NCI-H524 (cell line): ENCODE measurements at places on chromosomes 1 and 21.

DNA sequence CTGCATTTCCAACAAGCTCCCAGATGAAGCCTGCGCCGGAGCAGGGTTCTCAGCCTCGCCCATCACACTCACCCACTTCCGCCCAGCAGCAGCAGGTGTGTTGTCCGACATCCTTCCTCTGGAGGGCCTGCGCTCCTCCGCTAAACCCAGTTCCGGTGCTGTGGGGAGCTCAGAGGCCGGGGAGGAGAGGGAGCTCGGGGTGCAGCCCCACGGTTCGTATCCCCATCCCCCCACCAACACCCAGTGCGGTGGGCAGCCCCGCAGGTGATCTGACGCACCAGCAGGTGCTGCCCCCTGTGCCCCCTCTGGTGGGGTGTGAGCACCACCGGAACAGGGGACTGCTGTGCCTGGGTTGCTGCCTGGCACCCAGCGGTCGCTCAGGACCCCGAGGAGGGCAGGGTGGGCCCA is 3.4 kb upstream of the PEX10 start:
- DNase-seq: no peak

DNA sequence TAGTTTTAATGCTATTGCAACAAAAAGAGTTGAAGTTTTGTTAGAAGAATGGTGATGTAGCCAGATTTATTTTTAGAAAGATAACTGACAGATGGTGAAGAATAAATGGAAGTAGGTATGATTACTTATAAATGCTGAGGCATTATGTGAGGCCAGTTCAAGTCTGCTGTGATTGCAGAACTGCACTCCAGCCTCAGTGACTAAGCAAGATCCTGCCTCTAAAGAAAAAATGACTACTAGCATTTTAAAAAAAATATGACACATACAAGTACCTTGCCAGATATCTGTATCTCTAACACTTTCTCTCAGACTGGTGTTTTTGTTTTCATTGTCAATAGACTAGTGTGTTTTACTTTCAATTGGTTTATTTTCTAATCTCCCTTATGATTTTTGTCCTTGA is 1242.4 kb upstream of the ADGRL4 start:
- no peak for DNase-seq

DNA sequence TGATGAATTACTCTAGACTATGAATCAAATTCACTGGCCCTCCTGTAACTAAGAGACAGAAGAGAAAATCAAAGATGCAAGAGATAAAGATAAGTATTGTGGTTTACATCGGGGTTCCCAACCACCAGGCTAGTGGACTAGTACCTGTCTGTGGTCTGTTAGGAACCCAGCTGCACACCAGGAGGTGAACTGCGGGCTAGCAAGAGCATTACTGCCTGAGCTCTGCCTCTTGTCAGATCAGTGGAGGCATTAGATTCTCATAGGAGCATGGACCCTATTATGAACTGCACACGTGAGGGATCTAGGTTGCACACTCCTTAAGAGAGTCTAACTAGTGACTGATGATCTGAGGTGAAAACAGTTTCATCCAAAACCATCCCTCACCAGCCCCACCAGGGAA is 58.9 kb upstream of the DUSP10 start:
- DNase-seq: no peak

DNA sequence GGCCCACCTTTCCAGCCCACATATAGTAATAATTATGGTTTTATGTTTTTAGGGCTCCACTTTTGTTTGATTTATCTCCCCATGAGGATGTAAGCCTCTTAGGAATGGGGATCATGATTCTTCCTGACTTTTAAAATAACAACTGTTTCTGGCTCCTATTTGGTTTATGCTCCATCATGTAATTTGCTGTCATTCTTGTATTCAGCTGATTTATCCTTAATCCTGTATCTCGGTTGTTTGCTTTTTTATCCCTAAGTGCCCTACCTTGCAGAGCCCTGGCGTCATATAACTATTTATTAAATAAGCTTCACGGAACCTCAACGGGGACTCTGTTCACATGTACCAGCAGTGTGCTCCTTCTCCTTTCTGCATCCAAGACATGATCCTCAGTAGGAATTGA is 70.7 kb downstream of the RYR2 start:
- DNase-seq: no peak

GRCh38 chr1:92721886-92722285 is 63.0 kb downstream of the EVI5 start:
- DNase-seq: no peak

GRCh38 chr1:119007670-119008482 is 19.7 kb upstream of the TBX15 start:
- DNase-seq: peak; percentile 19

GRCh38 chr1:158124034-158124433 is 56.7 kb upstream of the CD1D start:
- no peak for DNase-seq

GRCh38 chr1:10665930-10666850 is 130.3 kb downstream of the CASZ1 start:
- no peak for DNase-seq

DNA sequence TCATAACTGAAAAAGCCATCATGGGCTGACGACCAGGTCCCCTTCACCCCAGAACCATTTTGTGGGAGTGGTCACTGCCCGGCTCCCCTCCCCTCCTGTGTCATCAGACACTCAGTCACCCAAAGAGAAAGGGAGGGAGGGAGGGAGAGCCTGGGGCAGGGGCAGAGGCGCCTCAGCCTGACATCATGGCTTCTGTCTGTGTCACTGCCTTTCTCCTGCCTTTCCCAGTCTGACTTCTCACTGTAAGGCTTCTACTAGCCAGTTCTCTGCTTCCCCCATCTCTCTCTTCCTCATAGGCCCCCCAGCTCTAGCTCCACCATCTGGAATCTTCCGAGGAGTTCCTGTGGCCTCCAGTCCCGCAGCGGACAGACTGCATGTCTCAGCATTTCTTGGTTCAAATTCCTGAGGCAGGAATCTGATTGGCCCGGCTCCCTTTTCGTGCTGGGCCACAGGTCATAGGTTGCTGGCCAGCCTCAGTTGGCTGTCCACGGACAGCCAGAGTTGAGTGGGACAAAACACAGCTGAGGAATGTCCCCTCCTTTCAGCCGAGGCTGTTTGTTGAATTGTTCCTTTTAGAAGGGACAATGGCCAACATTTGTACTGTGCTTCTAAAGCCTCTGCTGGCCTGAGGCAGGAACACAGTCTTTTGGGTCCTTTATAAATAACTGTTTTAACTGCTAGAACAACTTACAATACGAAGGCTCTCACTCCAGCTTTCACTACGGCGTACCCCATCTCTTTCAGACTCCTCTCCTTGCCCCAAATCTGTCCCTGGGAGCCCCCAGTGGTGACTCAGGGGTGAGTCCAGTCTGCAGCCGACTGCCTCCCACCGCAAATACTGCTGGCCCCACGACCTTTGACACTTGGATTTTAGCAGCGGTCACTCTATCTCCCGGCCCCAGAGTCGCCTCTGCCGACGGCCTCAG is 18.7 kb upstream of the KANK4 start:
- DNase-seq: no peak

DNA sequence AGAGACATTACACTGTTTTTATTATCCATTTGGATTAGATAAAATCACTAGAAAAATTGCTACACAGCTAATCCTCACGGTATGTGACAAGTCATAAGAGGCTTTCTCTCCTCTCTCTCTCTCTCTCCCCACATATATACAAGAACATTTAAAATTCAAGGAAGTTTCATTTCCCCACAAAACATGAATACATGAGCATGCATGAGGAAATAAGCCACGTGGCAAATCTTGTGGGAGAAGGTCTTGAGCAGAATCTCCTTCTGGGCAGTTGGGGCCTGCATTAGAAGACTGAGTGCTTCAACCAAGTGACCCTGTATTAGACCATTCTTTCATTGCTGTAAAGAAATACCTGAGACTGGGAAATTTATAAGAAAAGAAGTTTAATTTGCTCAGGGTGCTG is 1313.1 kb downstream of the MRPL39 start:
- no peak for DNase-seq

GRCh38 chr1:30699762-30700161 is 23.6 kb downstream of the MATN1 start:
- no peak for DNase-seq

DNA sequence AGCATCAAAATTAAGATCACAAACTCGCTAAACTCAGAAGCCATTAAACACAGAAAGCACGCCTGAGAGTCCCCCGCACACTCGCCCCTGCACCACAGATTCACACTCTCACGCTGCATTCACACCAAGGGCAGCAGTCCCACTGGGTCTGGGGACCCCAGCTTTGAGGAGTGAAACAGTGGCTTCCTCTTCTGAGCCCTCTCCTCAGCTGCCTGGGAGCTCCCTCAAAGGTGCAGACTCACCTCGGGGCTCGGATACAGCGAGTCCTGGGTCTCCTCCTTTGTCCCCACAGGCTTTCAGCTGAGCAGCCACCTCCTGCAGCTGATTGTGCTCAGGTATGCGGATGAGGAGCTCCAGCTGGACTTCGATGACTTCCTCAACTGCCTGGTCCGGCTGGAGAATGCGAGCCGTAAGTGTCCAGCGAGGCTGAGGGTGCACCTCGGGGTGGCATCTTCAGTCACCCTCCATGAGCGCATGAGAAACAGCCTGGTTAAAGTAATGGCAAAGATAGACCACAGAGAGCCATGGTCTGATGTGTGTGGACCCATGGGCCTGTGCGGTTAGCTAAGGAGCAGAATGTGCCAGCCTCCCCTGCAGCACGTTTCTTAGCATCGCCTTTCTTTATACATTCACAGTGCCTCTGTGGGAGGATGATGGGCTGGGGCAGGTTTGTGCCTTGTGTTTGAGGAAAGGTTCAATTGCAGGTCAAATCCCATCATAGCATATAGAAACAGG is 47.9 kb downstream of the CAPN9 start:
- no peak for DNase-seq

- DNase-seq: no peak
These were observed 23.8 kb upstream of the PCP4 start for GRCh38 chr21:39843483-39843882.

GRCh38 chr1:207754974-207755700 is 3.3 kb downstream of the CD46 start:
- no peak for DNase-seq

GRCh38 chr1:207333009-207333600 is 11.6 kb downstream of the CD55 start:
- DNase-seq: no peak

DNA sequence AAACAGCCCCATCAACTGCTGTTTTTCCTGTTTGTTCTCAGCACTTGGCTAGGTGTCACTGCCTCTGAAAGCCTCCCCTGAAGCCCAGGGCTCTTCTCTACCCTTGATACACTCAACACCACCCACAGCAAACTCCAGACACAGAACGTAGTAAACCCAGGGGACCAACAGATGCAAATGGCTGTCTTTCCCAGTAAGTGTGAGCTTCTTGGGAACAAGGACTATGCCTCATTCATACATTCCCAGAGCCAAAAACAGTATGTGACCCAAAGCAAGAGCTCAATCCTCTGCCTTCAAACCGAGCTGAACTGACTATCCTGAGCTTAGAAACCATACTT is 4.4 kb downstream of the LBR start:
- DNase-seq: no peak

DNA sequence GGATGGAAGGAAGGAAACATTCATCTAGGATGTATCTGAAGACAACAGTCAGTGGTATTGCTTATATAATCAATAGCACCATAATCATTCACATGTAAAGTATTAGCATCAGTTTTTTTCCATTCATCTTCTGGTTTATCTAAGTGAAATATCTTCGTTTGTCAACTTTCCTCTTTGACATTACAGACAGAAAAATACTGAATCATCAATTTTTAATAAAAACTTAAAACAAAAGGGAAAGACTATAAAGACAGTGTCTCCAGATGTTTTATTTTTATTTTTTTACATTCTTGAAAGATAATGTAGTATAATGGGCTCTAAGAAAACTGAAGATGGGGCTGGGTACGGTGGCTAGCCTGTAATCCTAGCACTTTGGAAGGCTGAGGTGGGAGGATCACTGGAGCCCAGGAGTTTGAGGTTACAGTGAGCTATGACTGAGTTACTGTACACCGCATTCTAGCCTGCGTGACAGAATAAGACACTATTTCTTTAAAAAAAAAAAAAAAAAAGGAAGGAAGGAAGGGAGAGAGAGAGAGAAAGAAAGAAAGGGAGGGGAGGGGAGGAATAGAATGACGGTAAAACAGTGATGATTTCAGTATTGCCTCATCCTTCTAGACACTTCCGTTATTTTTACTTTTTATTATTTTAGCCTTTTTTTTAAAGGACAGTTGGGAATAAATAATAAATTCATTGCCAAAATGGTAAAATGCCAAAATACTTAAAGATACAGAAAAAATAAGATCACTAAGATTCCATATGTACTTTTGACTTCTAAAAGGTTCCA is 89.5 kb downstream of the NRIP1 start:
- no peak for DNase-seq

GRCh38 chr1:192489748-192490147 is 85.8 kb upstream of the RGS1 start:
- peak; percentile 72 for DNase-seq

- DNase-seq: no peak
These were observed 998 bp upstream of the TTC34 start for GRCh38 chr1:2802421-2802961.

GRCh38 chr1:217027403-217028080 is 304.3 kb upstream of the ESRRG start:
- DNase-seq: no peak

DNA sequence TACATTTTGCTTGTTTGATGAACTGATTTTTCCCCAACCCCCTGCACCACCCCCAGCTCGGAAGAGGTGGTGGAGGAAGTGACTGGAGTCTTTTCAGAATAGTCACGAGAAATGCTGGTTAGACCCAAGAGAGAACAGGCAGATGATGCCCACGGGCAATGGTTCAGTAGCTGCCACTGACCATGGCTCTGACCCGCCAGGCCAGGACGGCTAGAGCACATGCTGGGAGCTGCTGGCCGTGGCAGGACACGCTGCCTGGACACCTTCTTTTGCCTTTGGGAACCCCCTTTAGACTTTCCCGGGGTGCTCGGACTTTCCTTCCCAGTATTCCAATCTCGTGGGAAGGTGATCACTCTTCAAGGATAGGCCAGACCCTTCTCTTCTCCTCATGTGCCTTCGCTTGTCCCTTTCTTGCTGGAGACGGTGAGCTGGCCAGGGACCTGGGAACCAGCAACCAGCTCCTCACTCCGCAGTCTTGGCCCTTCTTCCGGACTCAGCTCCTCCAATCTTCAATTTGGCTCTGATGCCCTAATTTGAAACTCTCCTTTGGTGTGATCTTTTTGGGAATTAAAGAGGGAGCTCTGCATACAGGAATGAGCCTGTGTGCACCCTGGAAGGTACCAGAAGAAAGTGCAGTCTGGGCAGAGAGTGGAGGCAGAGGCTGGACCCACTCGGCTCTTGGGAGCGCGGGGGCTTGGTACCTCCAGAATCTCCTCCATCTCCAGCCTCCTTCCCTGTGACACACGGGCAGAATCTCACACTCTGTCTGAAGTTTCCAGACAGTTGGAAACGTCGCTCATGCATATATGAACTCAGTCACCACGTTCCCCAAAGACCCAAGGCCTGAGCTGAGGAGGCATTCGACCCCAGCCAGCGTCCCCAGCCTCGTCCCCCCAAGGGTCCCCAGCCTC is 4.0 kb upstream of the PDE9A start:
- DNase-seq: no peak

GRCh38 chr1:119391749-119392148 is 23.2 kb downstream of the HAO2 start:
- no peak for DNase-seq
